ENCODE measurements at places on chromosomes 4 and X.

- no peak for DNase-seq
Observed at GRCh38 chr4:185800266-185800945, 11.6 kb downstream of the SORBS2 start.

- no peak for DNase-seq
Observed at GRCh38 chr4:18937746-18938145, 916.2 kb upstream of the LCORL start.

- DNase-seq: no peak
Observed at GRCh38 chrX:40247848-40248622, 150.3 kb upstream of the BCOR start.

DNA sequence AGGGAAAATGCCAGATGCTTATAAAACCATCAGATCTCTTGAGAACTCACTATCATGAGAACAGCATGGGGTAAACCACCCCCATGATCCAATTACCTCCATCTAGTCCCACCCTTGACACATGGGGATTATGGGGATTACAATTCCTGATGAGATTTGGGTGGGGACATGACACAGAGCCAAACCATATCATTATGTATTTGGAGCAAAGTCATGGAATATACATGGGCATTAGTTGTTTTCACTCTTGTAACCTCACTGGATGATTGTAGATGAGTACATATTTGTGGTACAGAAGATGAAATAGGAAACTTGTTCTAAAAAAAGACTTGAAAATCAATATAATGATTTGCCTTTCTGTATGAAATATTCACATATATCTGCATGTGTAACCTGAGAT, 674.5 kb upstream of the BOD1L1 start:
- no peak for DNase-seq

GRCh38 chr4:5043579-5043978, 7.7 kb upstream of the STK32B start:
- no peak for DNase-seq

DNA sequence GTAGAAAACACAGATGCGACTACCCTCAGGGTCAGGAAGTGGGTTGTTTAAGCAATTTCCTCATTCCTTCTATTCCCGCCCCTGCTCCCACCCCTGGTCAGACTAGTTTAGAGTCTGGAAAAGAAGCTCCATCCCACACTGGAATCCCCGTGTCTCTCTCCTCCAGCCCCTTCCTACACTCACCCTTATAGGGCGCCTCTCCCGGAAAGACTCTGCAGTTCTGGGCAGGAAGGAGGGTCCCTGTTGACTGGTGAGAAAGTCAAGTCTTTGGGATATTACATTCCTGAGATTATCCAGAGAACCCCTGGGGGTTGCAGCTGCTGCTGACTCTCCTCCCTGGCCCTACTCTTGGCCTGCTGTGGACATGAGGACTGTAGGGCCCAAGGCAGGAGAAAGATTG, 11.9 kb downstream of the STARD8 start:
- no peak for DNase-seq

GRCh38 chr4:82965763-82966162, 44.9 kb downstream of the LIN54 start:
- DNase-seq: no peak

DNA sequence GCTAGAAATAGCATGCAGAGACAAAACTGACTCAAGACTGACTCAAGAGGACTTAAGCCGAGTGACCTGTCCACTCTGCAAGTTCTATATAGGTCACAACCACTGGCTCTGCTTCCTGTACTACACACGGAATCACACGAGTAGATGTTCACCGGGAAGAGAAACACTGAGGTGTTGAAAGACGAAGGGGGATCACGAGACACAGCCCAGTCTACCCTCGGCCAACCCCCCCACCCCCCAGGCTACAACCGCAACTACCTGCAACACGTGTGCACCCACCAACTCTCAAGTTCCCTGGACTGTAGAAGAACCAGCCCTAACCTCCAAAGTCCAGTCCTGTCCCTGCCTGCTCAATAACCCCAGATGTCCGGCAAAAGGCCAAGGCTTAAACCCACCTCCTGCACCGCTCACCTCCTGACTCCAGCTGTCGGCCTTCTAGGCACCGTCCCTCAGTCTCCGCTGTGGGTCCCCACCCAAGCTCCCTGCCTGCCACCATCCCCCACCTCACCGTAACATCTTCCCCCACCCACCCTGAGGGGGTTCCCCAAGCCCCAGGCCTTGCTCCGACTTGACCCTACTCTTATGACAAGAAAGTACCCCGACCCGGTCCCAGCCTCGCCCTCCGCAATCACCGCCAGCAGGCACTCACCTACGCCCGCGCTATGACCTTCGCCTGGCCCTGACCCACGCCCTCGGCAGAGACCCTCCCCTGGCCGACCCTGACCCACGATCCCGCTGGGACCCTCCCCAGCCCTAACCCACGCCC, 739 bp downstream of the GAK start:
- no peak for DNase-seq

GRCh38 chrX:10167573-10167972, 10.8 kb downstream of the CLCN4 start:
- no peak for DNase-seq

Data from T-cell (primary cell).